ENCODE measurements at places on chromosomes 16 and 17.

- DNase-seq: no peak
Observed at GRCh38 chr17:288802-289356, 63.7 kb downstream of the RPH3AL start.

- DNase-seq: no peak
Observed at GRCh38 chr17:43905985-43906852, 1.1 kb downstream of the MPP2 start.

DNA sequence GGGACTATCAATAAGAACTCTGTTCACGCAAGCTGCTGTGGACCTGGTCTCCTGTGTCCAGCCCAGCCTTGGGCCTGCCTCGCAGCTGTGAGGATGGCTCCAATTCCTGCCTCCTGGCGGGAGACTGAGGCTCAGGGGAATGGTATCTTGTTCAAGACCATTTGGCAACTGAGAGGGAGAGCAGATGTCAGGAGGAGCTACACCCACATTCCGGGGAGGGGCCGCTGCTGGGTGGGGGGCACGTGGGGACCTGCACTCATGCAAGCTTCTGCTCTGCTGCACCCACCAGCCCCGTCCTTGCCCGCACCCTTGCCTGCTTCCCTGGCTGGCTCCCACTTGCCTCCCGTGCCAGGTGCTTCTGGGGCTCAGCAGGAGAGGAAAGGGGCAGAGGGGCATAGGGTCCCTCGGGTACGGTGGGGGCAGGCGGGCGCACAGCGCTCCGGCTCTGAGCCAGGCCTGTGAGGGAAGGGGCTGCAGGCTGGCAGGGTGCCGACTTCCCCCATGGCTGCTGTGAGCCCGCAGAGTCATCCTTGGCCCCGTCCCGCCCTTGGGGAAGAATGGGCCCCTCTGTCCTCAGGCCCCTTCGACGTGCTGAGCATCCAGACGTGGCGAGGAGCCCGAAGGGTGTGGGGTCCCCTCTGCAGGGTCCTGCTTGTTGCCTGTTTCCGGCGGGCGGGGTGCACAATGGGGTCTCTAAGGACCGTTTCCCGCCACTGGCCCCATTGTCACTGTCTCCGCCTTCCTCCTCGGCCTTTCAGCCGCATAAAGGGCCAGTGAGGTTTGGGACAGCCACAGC is 2.7 kb downstream of the METRN start:
- no peak for DNase-seq

- DNase-seq: no peak
Observed at GRCh38 chr17:64787255-64787920, 125.3 kb upstream of the SMURF2 start.

DNA sequence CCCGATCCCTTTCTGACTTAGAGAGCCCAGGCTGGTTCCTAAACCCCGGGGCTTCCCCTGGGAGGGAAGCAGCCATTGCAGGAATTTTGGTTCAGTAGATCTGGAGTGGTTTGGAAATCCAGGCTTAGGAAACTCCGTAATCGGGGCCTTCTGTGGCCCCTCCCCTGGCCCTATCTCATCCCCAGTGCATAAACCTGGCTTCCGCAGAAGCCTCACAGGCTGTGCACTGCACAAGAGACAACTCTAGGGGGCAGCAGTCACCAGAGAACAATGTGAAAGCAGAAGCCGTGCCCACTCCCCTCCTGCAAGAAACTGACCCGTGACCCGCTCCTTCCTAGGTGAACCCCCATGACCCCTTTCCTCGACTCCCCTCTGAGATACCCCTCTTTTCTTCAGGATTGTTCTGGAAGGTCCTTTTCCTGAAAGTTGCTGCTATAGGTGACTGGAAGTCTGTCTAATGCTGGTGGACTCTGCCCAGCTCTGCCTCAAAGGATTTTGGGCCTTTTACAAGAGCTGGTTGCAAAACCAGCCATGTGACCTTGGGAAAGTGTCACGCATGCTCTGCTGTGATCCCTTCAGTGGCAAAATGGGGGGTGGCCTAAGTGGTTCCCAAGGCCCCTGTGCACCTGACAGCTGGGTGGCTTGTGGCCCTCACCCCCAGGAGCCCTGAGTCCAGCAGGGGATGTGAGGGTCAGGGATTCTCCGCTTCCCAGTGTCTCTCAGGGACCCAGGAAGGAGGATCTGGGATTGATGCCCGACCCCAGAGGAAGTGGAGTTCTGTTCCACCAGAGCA is 14.4 kb downstream of the GUCY2D start:
- DNase-seq: no peak

DNA sequence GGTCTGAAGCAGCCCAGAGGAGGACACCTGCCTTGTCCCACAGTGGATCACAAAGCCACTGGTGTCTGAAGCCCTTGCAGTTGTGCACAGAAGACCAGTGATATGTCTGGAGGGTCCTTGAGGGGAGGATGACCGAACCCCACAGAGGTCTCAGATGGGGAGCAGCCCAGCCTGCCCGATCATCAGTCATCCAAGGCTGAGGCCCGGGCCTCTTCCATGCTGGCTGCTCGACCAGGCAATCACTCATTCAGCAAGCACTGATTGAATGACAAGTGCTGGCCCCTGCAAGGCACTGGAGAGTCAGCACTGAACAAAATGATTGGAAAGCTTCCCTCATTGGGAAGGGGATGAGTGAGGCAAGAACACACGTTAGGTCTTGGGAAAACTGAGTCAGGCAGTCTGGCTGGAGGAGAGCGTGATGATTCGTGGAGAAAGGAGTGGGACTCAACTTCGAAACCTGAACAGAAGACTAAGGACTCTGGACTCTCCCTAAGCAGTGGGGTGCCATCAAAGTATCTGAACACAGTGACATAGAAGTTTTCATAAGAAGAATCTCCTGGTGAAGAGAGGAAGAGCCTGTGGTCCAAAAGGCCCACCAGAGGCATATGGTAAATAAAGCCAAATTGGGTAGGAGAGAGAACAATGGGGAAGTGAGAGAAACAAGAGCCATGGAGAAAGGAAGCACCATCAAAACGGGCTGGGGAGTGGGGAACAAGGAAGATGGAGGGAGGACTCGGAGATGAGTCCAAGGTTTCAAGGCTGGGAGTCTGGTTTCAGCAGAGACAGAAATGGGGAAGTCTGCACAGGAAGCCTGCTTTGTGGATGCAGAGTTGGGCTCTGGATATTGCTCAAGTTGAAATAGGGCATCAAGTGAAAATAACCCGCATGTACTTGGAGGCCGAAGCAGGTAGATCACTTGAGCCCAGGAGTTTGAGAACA is 10.2 kb downstream of the PIK3R5 start:
- no peak for DNase-seq

- no peak for DNase-seq
Observed at GRCh38 chr17:51611585-51611984, 351.2 kb downstream of the UTP18 start.

GRCh38 chr16:24819462-24820040 is 26.2 kb upstream of the SLC5A11 start:
- DNase-seq: no peak

GRCh38 chr17:67628580-67629013 is 89.1 kb upstream of the NOL11 start:
- no peak for DNase-seq

DNA sequence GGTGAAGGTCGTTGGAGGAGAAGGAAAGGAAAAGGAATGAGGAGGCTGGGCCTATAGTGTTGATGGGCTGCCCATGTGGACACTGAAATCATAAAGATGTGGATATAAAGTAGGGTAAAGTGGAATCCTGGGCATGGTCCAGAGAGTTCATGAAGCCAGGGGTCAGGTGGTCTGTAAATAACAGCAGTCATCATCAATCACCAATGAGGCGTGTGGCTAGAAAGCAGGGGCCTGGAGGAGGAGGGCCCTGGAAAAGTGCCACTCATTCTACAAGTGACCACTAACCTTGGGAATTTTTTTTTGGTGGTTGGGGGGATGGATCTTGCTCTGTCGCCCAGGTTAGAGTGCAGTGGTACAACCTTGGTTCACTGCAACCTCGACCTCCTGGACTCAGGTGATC is 115.3 kb upstream of the NOL11 start:
- DNase-seq: no peak

- no peak for DNase-seq
Observed at GRCh38 chr17:22463110-22463850, 771.0 kb downstream of the KCNJ18 start.

DNA sequence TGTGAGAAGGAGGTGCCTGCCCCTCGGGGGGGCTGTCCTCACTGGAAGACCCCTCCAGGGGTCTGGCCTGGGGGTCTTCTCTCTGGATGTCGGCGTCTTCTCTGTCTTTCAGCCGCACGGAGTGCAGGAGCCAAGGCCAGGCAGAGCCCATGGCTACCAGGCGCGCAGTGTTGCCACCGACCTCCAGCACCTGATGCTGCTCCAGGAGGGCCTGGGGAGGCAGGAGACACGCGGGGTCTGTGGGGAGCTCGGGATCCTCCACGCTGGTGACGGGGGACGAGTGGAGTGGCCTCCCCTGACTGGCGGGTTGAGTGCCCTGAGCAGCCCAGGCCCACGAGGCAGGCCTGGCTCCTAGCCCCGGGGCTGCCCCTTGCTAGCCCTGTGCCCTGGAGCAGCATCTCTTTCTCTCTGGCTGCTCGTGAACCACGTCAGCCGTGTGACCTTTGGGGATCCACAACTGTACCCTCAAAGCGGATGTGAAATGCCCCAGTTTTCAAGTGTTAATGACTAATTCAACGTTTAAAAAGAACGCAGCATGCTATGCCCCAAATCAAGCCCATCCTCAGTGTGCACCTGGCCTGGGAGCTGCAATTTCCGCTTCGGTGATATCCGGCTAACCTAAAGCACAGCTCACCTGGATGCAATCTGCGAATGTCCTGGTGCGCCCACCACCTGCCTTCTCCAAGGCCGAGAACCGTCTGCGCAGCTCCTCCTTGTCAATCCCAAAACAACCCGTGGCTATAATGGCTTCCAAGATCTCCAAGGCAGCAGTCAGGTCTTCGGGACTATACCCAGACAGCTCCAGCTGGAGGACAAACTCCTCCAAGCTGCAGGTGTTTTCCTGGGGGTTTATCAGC is 62.9 kb downstream of the IL21R start:
- DNase-seq: no peak

Data from esophagus squamous epithelium (tissue), 5 donors.